ENCODE measurements at places on chromosomes 12 and 14. TPM values are rescaled to one million over a fixed set of nuclear protein-coding genes. Genes with fewer than 3 reads are reported as not detected.

TPPP2 gene
- not detected for total RNA-seq

CLEC4D gene
- not detected for total RNA-seq

P2RX2 gene
- total RNA-seq = not detected

NOXRED1 gene
- 0.07 TPM for total RNA-seq

SARNP gene
- 121 TPM for total RNA-seq
